ENCODE measurements at places on chromosomes 6 and 20.

DNA sequence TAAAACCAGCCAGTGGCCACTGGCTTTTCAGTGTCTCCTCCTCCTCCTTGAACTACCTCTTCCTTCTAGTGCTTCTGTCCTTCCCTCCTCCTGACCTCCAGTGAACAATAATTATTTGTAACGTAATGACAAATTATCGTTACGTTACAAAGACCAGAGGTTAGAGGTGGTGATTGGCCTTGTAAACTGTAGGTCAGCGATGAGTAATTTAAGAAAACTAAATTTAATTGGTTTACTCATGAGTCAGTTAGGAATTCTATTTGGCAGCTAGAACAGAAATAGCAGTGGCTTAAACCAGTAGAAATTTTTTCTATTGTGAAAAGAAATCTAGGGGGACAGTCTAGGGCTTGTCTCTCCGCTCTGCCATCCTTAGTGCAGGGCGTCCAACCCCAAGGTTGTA is 38.8 kb downstream of the PPARD start:
- peak; percentile 73 for DNase-seq

- DNase-seq: no peak
These were observed 448.6 kb upstream of the OPRM1 start for GRCh38 chr6:153590411-153590810.

GRCh38 chr6:35146453-35146852 is 5.3 kb upstream of the TCP11 start:
- DNase-seq: peak; percentile 68

DNA sequence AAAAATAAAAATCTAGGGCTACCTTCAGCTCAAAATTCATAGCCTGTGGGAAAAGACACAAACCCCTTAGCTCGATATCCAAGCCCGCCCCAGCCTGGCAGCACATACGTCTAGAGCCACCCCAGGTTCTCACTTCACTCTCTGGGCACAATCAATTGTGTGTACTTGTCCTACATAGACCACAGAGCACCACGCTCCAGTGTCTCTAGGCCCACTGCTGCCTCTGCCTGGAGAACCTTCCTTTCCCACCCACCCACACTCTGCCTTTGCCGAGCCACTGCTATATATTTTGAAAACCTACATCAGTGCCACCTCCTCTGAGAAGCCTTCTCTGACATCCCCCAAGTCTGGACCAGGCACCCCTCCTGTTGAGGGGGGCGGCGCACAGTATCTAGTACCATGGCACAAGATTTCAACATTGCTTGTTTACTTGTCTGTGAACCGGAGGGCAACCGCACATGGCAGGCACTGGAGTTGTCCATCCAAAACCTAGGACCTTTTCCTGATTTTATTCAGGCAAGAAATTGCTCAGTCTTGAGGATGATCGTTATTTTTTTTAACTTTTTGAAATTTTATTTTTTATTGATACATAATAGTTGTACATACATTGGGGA is 141.5 kb downstream of the UNC5CL start:
- DNase-seq: no peak

DNA sequence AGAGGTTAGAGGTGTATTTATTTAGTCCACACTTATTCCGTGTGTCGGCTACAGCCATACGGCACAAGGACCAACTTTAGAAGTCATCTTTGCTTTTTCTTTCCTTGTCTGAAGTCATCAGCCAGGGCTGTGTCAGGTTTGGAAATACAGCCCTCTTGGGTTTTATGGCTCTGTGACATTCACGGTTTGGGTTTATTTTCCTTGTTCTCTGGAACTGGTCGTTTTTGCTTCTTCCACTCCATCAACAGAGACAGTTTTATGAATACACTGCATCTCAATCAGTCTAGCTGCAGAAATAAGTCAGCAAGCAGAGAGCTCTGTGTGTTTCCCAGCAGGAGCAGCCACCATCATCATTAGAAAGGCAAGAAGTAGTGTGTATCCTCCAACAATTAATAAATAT is 132.5 kb downstream of the TBC1D7 start:
- no peak for DNase-seq

DNA sequence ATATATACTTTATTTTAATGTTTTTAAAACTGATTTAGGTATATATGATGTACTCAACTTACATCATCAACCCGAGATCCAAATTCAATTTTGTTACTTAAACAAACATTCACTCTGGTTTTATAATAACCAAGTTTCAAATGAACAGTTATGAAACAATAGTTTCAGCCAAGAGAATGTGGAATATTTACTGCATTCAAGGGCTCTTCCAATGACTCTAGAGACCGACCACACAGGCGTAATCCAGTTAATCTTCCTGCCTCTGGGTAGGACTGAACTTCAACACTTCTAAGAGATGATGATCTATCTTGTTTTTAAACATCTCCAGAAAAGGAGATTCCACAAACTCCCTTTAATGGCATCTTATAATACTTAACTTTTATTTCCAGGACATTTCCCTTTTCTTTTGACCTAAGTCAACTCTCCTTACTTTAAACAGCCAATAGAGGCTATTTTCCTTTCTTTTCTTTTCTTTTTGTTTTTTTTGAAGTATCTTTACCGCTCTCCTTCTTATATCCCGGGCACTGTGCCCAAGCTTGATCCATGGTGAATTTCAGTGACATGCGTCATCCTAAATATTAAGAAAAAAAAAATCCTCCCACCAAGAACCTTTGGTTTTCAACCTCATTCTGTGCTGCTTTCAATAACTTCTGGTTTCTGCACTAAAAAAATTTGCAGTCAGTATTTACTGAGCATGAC is 110.1 kb downstream of the KIF13A start:
- DNase-seq: no peak

DNA sequence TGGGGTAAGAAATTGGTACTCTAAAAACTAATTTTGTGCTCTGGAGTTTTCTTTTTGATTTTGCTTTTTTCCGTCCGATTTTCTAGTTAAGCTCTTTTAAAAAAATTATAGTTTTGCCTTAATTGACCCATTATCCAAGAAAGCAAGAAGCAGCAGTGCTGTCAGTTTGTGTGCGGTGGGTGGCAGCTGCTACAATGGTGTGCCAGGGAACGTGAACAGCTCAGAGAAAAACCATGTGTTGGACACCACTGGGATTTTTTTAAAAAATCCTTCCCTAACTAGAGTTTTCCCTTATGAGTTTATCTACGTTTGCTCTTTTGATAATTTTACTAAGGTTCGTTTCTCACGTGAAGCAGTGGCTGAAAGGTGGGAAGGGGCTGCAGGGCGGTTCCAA is 8.0 kb downstream of the MAP3K5 start:
- DNase-seq: no peak

Measured in AG08396 (cell line).